ENCODE measurements at places on chromosomes 6 and 20.

- no peak for DNase-seq
Observed at GRCh38 chr20:18657575-18657974, 69.7 kb downstream of the DTD1 start.

DNA sequence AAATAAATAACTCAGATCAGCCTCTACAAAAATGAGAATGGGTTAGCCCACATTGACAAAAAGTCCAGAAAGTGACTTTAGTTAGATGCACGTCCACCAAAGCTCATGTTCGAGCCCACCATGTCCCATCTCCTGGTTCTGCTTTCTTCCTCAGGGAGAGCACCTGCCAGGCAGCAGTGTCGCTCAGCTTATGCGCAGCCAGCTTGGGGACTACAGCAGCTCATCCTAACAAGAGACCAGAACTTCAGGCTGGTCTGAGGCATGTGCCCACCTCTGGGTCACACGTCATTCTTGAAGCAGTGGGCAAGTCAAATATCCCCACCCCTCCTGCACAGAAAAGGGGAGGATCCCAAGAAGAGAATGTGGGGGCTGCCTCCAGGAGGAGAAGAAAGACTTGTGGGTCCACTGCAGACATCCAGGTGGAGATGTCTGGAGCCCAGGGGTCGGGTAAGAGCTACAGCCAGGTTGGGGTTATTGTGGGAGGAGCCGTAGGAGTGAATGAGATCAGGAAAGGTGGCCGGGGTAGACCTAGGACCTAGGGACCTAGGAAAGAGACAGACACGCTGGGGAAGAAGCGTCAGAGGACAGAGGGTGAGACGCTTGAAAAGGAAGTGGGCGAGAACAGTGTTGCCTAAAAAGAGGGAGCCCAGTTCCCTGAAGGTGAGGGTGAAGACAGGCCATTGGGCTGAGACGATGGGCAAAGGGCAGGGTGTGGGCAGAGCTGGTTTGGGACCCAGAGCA is 52.5 kb downstream of the SSR1 start:
- DNase-seq = no peak

GRCh38 chr20:44342248-44342647 is 5.4 kb downstream of the R3HDML start:
- no peak for DNase-seq

DNA sequence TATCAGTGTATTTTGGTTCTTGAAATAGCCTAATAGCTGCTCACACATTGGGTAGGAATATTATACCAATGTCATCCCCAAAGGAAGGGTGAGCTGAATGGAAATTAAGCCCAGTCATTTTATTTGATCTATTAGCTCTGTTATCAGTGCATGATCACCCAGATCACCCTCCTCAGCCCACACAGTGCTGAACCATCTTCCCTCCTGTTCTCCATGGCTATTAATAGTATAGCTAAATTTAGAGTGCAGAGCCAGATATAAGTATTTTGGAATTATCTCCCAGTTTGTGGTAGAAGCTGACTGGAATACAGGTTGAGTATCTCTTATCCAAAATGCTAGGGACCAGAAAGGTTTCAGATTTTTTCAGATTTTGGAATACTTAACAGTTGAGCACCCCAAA is 45.4 kb downstream of the KCTD20 start:
- DNase-seq = no peak

DNA sequence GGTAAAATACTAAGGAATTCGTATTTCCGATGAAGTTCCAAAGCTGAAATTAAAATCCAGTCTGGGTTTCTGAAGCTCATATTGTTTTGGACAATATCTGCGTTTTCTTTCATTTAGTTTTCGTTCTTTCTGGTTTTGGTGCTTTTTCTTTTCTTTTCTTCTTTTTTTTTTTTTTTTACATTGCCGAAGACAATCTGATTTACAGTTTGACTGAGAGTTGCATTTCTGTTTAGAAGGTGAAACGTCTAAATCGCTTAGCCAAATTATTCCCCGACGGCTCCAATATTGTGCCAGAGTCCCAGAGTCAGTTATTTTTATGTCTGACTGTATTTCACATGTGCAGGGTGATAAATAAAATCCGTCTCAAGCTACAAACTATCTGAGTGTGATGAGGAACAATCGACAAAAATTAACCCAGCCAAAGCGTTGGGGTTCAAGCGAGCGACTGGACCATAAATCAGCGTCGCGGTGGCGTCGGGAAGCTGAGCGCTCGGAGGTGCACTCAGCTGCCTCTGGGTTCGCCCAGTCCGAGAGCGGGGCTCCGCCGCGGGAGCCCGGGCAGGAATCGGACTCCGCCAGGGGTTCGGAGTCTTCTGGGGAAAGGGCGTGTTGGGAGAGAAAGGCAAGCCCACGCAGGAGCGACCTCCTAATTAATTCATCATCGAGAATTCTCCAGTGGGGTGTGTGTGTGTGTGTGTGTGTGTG is 8.2 kb upstream of the TBX18 start:
- no peak for DNase-seq

DNA sequence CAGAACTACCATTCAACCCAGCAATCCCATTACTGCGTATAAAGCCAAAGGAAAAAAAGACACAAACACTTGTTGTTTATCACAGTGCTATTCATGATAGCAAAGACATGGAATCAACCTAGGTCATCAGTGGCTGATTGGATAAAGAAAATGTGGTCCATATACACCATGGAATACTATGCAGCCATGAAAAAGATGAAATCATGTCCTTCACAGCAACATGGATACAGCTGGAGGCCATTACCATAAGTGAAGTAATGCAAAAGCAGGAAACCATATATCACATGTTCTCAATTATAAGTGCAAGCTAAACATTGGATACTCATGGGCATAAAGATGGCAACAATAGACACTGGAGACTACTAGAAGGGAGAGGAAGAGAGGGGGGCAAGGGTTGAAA is 299.6 kb downstream of the ADGRG6 start:
- DNase-seq = no peak

- no peak for DNase-seq
Observed at GRCh38 chr6:2688401-2689064, 62.2 kb downstream of the MYLK4 start.
